H9 (cell line): ENCODE measurements at places on chromosomes 11 and 22. TPM values are rescaled to one million over a fixed set of nuclear protein-coding genes. Genes with fewer than 3 reads are reported as not detected.
A peak's percentile ranks its signal among the peaks of the same experiment; 100 is the strongest.

Gene TTC17
- 65.6 and 68.5 TPM in 2 replicates for total RNA-seq

Gene AGBL2
- total RNA-seq: 3.0 and 4.3 TPM in 2 replicates

Gene APOA1
- 0.68 and 0.79 TPM in 2 replicates for total RNA-seq

Gene PUS3
- 20.0 and 26.9 TPM in 2 replicates for total RNA-seq

DNA sequence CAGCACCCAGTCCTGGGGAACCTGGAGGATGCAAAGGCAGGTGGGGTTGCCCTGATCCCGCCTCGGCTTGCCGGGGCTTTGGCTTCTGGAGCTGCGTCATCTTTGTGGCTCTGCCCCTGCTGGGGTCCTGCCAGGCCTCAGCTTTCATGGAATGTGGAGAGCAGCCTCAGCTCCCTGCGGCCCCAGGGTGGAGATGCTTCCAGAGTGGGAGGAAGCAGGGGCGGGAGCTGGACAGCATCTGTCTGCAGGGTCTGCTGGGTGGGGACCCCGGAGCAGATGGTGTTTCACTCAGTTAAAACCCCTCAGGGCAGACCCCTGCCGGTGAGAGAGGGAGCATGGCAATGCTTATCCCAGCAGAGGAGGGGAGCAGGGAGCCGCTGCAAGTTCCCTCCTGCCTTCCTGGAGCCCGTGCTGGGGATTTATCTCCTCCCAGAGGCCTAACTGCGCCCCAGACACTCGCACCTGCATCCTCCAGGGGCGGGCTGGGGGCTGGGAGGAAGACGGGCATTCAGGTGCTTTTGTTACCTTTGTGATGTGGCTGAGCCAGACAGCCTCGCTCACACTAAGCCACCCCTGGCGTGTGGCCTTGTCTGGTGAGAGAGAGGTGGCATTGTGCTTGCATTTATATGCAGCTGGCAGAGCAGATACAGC is 15.7 kb downstream of the GRIK4 start:
- DNase-seq: peak; percentile 96
- H3K27ac ChIP-seq: no peak overlapping the region
- H3K4me1 ChIP-seq: 0 out of 2 replicates have a peak, but pooled peaks cover 2% of the 10 kb centered on the region
- H3K27me3 ChIP-seq: no peaks in the 10 kb centered on the region
- H3K4me3 ChIP-seq: peak overlapping the region; percentile 19; the same call in 1 of the 2 replicates

GRCh38 chr11:102306048-102306597 is 11.2 kb upstream of the BIRC3 start:
- H3K4me3 ChIP-seq: no peak overlapping the region
- H3K36me3 ChIP-seq: peaks cover 10% of the 10 kb centered on the region

- no peaks in the 10 kb centered on the region for H3K27me3 ChIP-seq
- no peak for DNase-seq
- no peaks in the 10 kb centered on the region for H3K4me1 ChIP-seq
- no peak overlapping the region for H3K4me3 ChIP-seq
- no peak overlapping the region for H3K27ac ChIP-seq
- H3K36me3 ChIP-seq: peaks cover 8% of the 10 kb centered on the region; the same call in 2 of the 3 replicates
Observed at GRCh38 chr22:23282089-23282501, 101.8 kb downstream of the BCR start.

DNA sequence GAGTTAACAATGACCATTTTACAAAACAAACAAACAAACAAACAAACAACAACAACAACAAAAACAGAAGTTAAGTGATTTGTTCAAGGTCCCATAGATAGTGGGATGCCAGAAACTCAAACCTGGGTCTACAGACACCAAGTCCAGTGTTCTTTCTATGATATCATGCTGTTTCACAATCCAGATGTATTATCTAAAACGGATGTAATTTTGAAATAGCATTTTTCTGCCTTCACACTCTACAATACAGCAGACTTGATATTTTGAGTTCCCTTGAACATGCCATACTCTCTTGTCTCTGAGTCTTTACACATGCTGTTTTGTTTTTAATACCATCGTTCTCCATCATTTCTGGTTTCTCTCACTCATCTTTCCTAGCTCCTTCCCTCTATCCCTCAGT is 104.5 kb downstream of the RELT start:
- no peak for DNase-seq
- no peak overlapping the region for H3K4me3 ChIP-seq
- no peaks in the 10 kb centered on the region for H3K27me3 ChIP-seq
- no peaks in the 10 kb centered on the region; the same call in 1 of the 2 replicates for H3K4me1 ChIP-seq

- peak overlapping the region; percentile 83; the same call in 2 of the 3 replicates for H3K4me3 ChIP-seq
- peaks cover 2% of the 10 kb centered on the region; the same call in 1 of the 2 replicates for H3K4me1 ChIP-seq
- no peak for DNase-seq
- H3K27ac ChIP-seq: no peak overlapping the region
Observed at GRCh38 chr11:33017478-33017877, 1.8 kb downstream of the DEPDC7 start.

GRCh38 chr11:72195518-72196270 is 3.8 kb downstream of the FOLR1 start:
- no peak overlapping the region for H3K4me3 ChIP-seq
- no peak overlapping the region for H3K27ac ChIP-seq
- H3K27me3 ChIP-seq: no peaks in the 10 kb centered on the region

DNA sequence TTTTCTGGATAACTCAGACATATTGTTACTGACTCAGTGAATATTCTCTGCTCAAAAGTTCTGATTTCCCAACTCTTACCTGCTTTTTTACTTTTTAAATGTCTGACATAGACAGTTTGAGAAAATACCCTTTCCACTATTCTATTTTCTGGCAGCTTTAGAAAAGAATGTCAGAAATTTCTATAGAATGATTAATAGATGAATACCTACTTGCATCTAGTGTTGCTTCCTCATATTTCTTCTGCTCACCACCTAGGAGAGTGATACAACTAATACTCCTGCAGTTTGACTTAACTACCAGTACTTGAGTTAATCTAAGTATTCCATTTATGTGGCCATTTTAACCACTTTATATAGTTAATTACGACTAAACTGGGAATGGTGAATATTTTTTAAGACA is 55.2 kb downstream of the KDM2A start:
- DNase-seq: no peak
- H3K27ac ChIP-seq: no peak overlapping the region
- no peaks in the 10 kb centered on the region for H3K4me1 ChIP-seq
- H3K4me3 ChIP-seq: no peak overlapping the region
- H3K27me3 ChIP-seq: no peaks in the 10 kb centered on the region
- peaks cover 14% of the 10 kb centered on the region for H3K36me3 ChIP-seq

DNA sequence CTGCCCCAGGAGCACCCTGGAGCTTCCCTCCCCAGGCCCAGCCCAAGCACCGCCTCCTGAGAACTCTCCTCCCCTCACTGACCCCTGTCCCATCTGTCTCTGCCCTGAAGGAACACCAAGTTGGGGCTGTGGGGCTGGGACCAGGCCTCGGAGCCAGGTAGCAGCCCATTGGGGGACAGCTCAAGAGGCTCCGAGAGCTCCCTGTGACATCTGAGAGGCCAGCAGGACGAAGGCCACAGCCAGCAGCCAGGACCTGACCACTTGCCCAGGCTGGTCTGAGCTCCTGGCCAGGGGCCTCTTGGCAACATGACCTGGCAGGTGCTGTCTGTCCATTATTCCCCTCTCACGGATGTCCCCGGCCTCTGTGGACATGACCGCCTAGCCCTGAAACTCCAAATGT is 33.7 kb downstream of the IGF2 start:
- no peaks in the 10 kb centered on the region for H3K27me3 ChIP-seq
- H3K4me1 ChIP-seq: no peaks in the 10 kb centered on the region
- H3K36me3 ChIP-seq: no peaks in the 10 kb centered on the region
- no peak overlapping the region for H3K27ac ChIP-seq
- no peak overlapping the region for H3K4me3 ChIP-seq
- DNase-seq: no peak

GRCh38 chr22:48089601-48090331 is 1327.3 kb downstream of the TBC1D22A start:
- H3K27me3 ChIP-seq: no peaks in the 10 kb centered on the region
- no peak for DNase-seq
- no peaks in the 10 kb centered on the region for H3K4me1 ChIP-seq
- H3K36me3 ChIP-seq: no peaks in the 10 kb centered on the region
- no peak overlapping the region for H3K27ac ChIP-seq

DNA sequence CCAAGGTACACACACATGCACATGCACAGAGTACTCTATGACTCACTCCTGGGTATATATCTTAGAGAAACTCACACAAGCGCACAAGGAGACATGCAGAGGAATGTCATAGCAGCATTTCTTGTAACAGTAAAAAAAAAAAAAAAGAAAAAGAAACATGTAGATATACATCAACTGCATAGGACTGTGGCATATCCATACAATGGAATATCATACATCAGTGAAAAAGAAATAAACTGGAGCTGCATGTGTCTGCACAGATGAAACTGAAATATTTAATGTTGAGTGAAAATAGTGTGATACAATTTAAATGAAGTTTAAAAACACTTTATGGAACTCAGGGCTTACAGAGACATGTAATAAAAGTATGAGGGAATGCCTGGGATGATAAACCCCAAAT is 46.4 kb downstream of the SYT13 start:
- DNase-seq: no peak
- H3K4me1 ChIP-seq: no peaks in the 10 kb centered on the region
- H3K27ac ChIP-seq: no peak overlapping the region
- H3K4me3 ChIP-seq: no peak overlapping the region
- no peaks in the 10 kb centered on the region for H3K36me3 ChIP-seq

GRCh38 chr22:27201276-27201675 is 543.9 kb downstream of the MIAT start:
- H3K4me3 ChIP-seq: no peak overlapping the region
- H3K27ac ChIP-seq: no peak overlapping the region
- no peak for DNase-seq
- no peaks in the 10 kb centered on the region for H3K36me3 ChIP-seq
- peaks cover 2% of the 10 kb centered on the region; the same call in 1 of the 2 replicates for H3K4me1 ChIP-seq

DNA sequence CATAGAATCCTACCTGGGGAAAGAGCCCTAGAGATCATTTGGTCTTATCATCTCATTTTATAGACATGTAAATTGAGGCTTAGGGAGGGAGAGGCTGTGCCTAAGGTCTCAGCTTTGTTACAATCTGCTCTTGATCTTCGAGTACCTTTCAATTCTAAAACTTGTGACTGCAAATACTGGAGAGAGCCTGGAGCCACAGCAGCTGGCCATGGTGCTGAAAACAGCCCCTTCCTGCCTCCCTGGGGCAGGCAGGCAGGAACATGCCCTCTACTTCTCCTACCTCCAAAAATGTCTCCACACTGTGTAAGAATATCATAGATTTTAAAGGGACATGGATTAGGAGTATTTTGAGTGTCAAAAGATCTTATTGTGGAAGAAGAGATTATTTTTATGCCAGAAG is 52.2 kb downstream of the C22orf42 start:
- H3K27me3 ChIP-seq: no peaks in the 10 kb centered on the region
- H3K36me3 ChIP-seq: no peaks in the 10 kb centered on the region
- no peak overlapping the region for H3K4me3 ChIP-seq
- no peaks in the 10 kb centered on the region for H3K4me1 ChIP-seq
- DNase-seq: peak; percentile 56
